ENCODE measurements at places on chromosomes 6 and 20.

- DNase-seq = no peak
Observed at GRCh38 chr6:118356686-118357085, 191.4 kb upstream of the PLN start.

GRCh38 chr6:145263778-145264211 is 471.5 kb downstream of the EPM2A start:
- no peak for DNase-seq

- no peak for DNase-seq
Observed at GRCh38 chr6:80234401-80234800, 127.9 kb downstream of the BCKDHB start.

DNA sequence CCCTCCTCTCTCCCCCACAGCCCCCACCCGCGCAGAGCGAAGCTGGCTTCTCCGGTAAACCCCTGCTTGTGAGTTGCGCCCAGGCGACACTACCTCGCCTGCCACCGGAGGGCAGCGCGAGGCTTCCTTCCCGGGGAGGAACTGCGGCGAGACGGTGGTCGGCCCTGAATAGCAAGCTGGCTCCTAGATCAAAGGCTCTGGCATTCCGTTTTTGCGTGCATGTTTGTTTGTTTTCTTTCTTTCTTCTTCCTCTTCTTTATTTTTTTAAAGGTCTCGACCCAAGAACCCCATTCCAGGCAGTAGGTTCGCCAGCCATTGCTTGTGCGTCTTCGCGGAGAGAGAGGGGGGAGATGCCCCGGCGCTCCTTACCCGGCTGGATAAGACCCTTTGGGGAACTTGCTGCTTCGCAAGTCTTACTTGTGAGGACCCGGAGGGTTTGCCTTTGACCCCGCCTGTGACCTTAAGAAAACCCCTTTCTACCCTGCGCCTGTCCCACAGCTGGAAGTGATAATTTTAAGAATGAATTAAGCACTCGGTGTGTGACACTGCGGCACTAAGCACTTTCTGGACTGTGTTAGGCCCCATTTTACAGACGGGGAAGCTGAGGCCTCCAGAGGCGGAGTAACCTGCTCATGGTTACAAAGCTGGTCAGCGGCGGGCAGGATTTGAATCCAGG is 92.7 kb upstream of the SIRPA start:
- no peak for DNase-seq

GRCh38 chr6:135306740-135307420 is 125.8 kb downstream of the MYB start:
- DNase-seq = no peak

DNA sequence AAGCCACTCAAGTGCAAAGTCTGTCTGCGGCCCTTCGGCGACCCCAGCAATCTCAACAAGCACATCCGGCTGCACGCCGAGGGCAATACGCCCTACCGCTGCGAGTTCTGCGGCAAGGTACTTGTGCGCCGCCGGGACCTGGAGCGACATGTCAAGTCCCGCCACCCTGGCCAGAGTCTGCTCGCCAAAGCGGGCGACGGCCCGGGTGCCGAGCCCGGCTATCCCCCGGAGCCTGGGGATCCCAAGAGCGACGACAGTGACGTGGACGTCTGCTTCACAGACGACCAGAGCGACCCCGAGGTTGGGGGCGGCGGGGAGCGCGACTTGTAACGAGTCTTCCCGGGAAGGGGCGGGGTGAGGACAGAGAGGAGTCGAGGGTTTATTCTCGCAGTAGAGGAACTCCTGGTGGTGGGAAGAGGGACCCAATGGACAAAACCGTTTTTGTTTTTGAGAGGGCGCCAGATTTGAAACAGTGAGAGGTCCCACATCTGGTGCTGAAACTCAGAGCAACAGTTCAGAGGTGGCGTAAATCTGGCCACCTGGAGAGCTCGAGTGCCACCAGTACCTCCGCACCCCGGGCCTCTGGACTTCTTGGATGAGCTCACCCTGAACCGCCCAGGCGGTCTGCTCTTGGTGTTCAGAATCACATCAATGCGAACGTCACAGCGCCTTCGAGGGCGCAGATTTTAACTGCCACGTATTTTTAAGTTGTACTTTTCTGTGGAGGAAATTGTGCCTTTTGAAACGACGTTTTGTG is 8.0 kb downstream of the PRDM13 start:
- DNase-seq = no peak

DNA sequence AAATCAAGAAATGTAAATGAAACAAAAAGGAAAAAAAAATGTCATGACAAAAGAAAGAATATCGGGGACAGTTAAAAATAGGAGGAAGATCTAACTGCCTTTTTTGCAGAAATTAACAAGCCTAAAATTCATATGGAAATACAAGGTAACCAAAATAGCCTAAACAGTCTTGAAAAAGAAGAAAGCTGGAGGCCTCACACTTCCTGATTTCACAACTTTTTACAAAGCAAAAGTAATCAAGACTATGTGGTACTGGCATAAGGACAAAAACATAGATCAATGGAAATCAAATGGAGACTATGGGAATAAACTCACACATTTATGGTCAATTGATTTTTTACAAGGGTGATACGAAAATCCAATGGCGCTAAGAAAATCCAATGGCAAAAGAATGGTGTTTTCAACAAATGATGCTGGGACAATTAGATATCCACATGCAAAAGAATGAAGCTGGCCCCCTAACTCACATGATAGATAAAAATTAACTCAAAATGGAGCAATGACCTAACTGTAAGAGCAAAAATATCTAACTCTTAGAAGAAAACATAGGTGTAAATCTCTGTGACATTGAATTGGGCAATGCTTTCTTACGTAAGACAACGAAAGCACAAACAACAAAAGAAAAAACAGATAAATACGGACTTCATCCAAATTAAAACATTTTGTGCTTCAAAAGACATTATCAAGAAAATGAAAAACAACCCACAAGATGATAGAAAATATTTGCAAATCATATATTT is 24.5 kb downstream of the MAP3K5 start:
- DNase-seq = no peak

GRCh38 chr20:44967207-44967807 is 995 bp downstream of the STK4 start:
- no peak for DNase-seq

DNA sequence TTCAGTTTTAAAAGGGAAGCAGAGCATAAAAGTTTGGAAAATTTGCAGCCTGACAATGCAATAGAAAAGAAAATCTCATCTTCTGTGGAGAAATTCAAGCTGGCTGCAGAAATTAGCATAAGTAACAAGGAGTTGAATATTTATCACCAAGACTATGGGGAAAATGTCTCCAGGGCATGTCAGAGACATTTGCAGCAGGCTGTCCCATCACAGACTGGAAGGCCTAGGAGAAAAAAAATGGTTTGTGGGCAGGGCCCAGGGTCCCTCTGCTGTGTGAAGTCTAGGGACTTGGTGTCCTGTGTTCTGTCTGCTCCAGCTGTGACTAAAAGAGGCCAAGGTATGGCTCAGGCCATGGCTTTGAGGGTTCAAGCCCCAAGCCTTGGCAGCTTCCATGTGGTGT is 8.1 kb upstream of the LAMA2 start:
- no peak for DNase-seq

DNA sequence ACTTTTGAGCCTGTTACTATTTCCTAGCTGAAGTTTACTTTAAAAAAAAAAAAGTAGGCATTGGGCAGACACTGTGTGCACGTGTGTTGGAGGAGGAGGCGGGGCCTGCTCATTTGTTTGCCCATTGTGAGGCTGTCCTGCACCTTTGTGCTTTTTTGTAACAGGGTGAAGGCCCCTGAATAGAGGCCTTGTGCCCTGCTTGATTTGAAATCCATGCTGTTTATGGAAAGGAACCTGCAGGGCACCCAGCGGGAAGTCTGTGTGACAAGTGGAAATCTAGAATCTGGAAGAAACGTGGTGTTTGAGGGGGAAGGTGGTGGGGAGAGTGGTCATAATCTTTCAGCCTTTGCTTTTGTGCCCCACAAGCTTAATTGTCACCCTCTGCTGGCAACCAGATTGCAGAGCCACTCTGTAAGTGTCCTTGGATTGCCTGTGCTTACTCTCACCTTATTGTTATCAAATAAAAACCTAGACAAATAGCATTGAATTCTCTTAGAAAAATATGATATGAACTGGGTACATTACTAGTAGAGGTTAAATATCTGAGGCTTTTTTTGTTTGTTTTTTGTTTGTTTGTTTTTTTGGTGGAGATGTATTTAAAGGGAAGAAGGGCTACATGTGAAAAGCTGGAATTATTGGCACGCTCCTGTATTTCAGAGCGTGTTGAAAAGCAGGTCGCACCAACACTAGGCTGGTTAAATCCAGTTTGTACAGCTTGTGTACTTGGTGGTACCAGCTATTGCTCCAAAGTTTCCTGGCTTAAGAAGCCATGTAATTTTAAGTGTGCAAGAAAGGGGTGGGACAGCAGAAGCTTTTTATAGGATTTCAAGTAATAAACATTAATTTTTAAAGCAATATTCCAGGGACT is 156.3 kb downstream of the ARID1B start:
- DNase-seq = no peak

- DNase-seq = no peak
Observed at GRCh38 chr6:105678516-105678915, 275.6 kb upstream of the PREP start.

DNA sequence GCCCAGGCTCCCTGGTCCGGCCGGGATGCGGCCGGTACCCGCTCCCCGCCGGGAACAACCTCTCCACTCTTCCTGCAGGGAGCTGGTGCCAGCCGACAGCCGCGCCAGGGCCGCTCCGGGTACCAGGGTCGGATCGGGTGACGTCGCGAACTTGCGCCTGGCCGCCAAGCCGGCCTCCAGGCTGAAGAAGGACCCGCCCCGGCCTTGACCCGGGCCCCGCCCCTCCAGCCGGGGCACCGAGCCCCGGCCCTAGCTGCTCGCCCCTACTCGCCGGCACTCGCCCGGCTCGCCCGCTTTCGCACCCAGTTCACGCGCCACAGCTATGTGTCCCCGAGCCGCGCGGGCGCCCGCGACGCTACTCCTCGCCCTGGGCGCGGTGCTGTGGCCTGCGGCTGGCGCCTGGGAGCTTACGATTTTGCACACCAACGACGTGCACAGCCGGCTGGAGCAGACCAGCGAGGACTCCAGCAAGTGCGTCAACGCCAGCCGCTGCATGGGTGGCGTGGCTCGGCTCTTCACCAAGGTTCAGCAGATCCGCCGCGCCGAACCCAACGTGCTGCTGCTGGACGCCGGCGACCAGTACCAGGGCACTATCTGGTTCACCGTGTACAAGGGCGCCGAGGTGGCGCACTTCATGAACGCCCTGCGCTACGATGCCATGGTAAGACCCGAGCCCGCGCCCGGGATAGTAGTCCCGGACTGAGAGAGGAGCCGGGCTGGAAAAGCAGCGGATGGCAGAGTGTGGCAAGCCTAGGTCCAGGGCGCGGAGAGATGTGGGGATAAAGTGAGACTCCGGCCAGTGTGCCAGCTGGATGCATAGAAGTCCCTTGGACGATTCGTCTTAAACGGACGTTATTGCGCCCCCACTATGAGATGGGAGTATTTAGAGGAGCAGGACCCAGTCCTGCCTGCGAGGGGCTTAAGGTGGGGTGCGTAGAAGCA is at the start of gene NT5E:
Gene NT5E (plus strand): TSS at position 266 of the 942 bp plus-strand sequence. CDS start 57 bp downstream, at position 323.
- DNase-seq = no peak

- DNase-seq = no peak
Observed at GRCh38 chr6:3991941-3992340, 87.0 kb downstream of the FAM217A start.

DNA sequence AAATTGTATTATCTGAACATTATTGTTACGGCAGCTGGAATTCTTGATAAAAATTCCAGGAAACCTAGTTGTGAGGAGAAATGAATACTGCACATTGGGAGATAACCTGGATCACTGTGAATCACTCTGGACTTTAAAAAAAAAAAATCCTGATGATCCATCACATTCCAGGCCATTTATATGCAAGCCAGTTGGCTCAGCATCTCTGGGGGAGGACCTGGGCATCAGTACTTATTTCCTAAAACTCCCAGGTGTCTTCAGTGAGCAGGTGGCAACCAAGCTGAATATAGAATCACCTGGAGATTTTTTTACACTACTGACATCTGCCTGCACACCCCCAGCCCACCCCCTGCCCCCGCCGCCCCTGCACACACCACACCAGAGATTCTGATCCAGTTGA is 39.1 kb upstream of the SIRT5 start:
- DNase-seq = no peak

GRCh38 chr6:26472549-26473290 is 15.0 kb downstream of the BTN2A1 start:
- no peak for DNase-seq

DNA sequence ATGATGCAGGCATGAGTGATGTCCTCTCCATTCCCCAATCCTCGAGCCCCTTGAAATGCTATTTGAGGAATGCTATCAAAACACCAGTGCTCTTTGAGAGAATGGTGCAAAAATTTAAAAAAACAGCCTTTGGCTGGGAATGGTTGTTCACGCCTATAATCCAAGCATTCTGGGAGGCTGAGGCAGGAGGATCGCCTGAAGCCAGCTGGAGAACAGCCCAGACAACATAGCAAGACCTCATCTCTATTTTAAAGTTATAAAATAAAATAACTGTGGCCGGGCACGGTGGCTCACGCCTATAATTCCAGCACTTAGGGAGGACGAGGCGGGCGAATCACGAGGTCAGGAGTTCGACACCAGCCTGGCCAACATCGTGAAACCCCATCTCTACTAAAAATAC is 4.2 kb upstream of the VARS1 start:
- no peak for DNase-seq

DNA sequence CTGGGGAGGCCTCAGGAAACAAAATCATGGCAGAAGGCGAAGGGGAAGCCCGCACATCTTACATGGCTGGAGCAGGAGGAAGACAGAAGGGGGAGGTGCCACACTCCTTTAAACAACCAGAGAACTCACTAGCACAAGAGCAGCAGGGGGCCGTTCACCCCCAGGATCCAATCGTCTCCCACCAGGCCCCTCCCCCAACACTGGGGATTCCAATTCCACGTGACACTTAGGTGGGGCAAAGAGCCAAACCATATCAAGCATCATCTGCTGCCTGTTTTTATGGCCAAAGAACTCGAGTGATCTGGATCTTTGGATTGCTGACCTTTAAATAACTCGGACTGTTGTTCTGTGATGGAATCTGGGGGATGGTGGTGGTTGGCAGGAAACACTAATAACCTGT is 28.0 kb downstream of the PNLDC1 start:
- no peak for DNase-seq

GRCh38 chr6:139663996-139664395 is 289.5 kb upstream of the CITED2 start:
- DNase-seq = no peak

- no peak for DNase-seq
Observed at GRCh38 chr6:160135907-160136655, 14.5 kb downstream of the SLC22A1 start.

GRCh38 chr6:14621518-14621917 is 503.9 kb downstream of the CD83 start:
- DNase-seq = no peak

DNA sequence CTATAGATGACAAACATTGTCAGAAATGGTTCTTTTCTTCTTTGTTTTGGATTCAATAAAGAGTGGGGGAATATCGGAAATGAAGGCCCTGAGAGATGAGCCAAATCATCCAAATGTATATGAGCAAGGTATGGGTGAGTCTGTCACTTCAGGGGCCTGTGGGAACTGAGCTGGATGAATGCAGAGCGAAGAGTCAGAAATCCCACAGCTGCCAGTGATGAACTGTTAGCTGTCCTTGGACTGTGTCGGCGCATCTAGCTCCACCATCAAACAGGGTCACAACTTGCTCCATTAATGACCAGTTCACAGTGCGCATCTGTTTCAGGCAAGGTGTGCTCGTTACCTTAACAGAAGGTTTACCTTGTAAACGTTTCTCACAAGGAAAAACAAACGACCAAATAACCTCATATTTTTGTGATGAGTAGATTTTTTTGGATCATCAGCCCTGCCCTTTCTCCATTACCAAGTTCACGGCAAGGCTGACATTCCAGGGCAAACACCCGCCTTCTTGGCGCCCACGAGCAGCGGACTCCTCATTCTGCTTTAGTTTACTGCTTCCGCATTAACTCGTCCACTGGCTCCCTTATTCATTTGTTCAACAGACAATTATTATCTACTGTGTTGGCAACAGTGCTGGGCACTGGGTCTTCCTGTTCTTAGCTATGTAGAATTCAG is 15.0 kb upstream of the CCN6 start:
- no peak for DNase-seq

All from stimulated activated CD8-positive, alpha-beta memory T cell treated with anti-CD3 and anti-CD28 coated beads, Interleukin-4, amount 100 ng/mL, for 1 hour (primary cell).